ENCODE measurements at places on chromosomes 12 and 14.

GRCh38 chr12:8154526-8154925 is 2.3 kb upstream of the ZNF705A start:
- DNase-seq: no peak

GRCh38 chr12:66269757-66270383 is 32.4 kb upstream of the HELB start:
- peak; percentile 29 for DNase-seq

DNA sequence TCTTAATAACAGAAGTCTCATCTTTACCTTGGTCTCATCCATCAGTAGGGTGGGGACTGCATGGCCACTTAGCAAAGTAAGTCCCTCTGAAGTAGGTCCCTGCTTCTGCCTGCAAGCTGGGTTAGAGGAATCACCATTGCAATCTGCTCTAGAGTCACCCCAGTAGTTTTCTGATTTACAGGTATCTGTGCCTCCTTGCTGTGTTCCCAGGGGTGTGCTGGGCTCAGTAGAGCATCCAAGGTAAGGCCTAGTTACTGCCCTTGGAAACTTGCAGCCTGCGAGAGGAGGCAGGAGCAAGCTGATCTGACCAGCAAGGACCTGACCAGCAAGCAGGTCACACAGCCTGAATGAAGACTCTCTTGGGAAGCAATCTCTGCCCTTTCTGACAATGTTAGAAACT is 160.8 kb upstream of the GSC start:
- no peak for DNase-seq

DNA sequence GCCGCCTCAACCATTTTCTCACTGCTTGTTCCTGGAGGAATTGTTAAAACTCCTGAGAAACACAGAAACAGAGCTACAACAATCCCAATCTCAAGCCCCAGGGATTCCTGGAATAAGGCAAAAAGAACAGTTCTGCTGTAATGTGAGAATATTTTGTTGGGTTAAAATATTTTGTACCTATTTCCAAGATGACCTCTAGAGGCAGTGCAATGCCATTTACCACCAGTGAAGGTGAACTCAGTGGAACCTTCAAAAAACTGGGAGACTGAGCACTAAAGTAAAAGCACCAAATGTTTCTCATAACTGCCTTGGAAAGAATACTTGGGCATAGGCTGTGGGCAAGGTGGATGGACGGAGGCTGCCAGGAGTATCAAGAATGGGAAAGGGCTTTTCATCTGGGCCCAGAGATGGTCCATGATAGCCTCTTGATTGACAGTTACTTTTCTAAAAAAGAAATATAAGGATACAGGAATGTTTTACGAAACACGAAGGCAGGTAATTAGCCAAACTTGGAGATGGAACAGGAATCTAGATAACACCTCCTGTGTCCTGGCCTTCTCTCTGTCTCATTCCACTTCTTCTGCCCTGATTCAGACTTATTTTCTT is 334.0 kb upstream of the FLRT2 start:
- DNase-seq: no peak

GRCh38 chr14:55754471-55754870 is 174.5 kb downstream of the KTN1 start:
- DNase-seq: no peak

- DNase-seq: no peak
Observed at GRCh38 chr12:19186722-19187661, 57.5 kb downstream of the PLEKHA5 start.

DNA sequence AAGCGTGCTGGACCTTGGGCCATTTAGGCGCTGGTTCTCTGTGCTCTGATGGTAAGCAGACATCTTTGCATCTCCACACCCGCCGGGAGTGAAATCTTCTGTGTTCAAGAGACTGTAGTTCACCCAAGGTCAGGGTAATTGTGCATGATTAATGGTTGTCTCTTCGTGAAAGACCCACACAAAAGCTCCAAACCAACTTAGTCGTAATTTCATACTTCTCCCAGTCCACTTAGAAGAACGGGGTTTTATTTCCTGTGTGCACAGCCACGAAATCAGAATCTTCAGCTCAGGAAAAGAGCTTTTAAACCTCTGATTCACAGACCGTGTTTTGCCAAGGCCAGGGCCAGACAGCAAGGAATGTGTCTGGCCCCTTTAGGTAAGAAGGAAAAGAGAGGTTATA is 640.9 kb downstream of the MED13L start:
- no peak for DNase-seq

DNA sequence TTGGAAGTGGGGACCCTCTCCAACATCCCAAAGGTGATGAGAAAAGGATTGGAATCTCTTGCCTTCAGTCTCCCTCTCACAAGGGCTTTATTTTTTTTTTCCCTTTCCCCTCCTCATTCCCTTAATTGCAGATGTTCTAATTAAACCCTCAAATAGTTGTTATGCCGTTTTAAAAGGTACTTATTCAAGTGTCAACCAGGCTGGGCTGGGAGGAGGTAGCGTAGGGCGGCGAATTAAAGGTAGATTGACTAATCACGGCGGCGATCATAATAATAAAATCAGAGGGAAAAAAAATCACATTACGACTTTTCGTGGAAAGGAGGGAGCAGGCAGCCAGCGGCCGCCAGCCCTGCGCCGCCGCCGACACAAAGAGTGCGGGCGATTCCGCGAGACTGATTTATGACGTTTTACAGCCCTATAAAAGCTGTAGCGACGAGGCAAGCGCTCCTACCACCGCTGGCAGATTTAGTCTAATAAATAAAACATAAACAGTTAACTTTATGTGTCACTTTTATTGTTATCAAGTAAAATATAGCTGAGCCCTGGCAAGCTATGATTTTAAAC is 1.7 kb upstream of the HOXC4 start:
- no peak for DNase-seq

GRCh38 chr12:99618657-99619056 is 28.9 kb upstream of the GARIN6 start:
- no peak for DNase-seq

- no peak for DNase-seq
Observed at GRCh38 chr12:105445249-105445648, 114.8 kb downstream of the C12orf75 start.

Measured in fibroblast of skin of left biceps (primary cell).